MV-4-11 (cell line): ENCODE measurements at places on chromosomes 5 and 9.

- DNase-seq, result no peak
Measured at GRCh38 chr9:119726035-119726434, 356.8 kb upstream of the BRINP1 start.

GRCh38 chr5:122350496-122350895 lies 38.5 kb downstream of the SNCAIP start:
- DNase-seq, result no peak

DNA sequence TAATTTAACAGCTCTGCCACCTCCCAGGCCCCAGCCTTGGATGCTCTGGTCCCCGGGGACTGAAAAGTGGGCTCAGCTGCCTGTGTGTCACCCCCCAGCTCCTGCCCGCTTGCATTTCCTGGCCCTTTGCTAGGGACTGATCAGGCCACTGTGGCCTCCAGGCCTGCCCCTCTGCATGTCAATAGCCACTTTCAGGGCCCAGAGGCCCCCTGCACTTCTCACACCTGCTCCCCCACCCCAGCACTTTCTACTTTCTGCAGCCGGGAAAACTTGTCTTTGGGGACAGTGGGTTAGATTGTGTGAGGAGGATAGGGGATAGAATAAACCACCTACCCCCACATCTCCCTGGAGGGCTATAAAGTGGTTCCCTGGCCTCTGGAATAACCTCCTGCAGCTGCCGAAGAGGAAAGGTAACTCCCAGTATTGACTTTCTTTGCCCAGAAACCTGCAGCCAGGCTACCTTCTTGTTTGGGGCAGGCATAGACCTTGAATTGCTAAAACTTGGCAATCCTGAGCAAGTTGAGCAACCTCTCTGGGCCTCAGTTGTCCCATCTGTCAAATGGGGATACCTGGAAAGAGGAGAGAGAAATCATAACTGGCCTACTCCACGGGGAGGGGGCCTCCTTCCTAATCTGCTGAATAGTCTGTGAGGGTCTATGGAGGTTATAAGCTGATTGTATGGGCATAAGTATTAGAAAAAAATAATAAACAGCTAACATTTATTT lies 7.8 kb downstream of the AIF1L start:
- DNase-seq, result no peak

- DNase-seq, result peak; percentile 47
Measured at GRCh38 chr9:92986176-92987119, 39.1 kb downstream of the FGD3 start.

- DNase-seq, result no peak
Measured at GRCh38 chr9:122071715-122072114, 21.4 kb downstream of the TTLL11 start.

DNA sequence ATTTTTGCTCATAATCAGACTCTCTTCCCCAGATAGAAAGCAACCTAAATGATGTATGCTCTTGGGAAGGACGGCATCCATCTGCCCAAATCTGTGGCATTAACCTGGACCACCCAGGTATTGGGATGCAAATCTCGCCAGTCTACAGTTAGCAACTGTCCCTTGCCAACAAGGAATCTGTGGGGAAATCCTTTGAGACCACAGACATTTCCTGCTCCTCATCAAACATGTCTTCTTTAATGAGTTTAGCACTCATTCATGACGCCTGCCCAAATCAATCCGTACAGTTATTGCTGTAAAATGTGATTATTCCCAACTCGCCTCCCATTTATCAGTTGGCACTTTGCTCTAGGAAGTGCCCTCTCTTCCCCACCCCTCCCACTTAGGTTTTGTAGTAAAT lies 7.8 kb downstream of the ROR2 start:
- DNase-seq, result no peak

GRCh38 chr9:109256336-109256735 lies 64.5 kb downstream of the EPB41L4B start:
- no peak for DNase-seq

DNA sequence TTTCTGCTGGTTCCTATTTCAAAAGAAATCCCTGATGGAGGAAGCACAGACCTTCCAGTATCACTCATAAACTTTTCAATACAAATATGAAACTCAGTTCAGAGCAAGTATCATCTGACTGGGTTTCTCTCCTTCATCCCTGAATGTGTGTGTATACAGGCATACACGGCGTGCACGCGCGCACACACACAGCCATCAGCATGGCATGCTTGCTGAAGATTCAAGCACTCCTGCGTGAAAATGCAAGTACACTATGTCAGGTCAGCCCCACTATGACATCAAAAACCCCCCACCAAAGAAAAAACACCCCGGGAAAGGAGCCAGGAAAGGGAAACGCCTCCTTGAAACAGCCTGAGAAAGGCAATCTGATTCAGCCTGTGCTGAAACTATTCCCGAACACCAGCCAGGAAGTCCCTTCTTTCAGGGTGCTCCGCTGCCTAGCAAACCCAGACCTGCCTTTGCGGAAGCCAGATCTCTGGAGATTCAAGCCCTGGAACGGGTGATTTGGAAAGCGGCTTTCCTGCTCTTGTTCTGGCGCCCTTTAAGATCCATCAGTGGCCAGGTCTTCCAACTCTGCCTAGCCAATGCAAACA lies 831 bp downstream of the KLHL3 start:
- DNase-seq, result no peak

DNA sequence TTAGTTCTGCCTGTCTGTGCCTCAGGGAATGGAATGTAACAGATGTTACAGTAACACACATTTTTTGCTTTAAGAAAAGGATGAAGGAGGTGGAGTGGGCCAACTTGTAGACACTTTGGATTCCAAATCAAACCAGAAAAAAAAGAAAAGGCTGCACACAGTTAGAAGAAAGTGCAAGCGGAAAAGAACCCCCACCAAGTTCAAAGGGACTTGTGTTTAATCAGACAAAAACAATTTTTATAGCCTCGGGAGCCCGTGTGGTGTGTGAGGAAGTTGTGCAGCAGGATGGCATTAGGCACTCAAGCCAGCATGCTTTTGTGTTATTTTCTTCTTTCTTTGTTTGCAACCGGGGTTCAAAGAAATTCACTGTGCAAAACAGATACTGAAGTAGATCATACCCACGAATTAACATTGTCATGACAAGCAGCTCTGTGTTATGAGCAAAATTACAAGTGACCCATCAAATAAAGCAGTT lies 189.5 kb downstream of the SEMA5A start:
- no peak for DNase-seq

GRCh38 chr5:169997798-169998197 lies 17.5 kb upstream of the INSYN2B start:
- peak; percentile 31 for DNase-seq

DNA sequence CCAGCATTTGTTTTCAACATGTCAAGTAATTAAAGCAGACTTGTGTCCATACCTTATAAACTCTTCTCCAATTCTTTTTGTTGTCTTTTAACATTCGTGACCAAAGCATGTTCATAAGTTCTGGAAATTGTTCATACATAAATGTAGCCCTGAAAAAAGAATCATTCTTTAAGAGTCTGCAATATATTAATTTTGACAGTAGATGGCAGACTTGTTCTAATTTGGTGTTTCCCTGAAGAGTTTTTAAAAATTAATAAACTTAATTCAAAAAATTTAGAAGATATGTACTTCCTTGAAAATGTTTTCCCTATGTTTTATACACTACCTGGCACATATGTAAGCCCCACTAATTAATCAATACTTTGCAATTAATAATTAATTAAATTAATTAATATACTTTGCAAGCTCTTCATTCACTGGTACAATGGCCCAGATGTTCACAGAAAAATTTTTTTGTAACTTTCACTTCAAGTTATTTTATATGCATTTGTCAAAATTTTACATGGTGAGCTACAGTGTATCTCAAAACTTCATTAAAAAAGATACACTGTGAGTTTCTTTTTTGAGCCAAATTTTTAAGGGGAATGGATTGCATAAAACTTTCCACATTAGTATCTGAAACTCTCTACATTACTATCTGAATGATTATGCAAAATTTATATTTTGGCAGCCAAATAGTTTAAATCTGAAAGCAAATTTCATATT lies 42.1 kb downstream of the CLINT1 start:
- peak; percentile 32 for DNase-seq

DNA sequence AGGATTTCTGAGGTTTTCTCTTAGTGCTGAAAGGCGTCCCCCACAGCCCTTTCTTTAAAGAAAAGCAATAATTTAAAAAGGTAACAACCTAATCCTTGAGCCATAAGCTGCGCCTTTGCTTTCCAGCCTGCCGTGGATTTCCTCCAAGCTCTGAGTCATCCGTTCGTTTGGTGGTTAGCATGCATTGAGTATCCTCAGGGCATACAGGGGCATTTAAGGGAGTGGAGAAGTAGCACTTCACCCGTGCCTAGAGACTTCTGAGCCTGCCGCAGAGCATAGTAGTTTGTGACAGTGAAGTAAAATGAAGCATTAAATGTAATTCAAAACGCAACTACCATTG lies 892 bp upstream of the TNC start:
- DNase-seq, result peak; percentile 67

DNA sequence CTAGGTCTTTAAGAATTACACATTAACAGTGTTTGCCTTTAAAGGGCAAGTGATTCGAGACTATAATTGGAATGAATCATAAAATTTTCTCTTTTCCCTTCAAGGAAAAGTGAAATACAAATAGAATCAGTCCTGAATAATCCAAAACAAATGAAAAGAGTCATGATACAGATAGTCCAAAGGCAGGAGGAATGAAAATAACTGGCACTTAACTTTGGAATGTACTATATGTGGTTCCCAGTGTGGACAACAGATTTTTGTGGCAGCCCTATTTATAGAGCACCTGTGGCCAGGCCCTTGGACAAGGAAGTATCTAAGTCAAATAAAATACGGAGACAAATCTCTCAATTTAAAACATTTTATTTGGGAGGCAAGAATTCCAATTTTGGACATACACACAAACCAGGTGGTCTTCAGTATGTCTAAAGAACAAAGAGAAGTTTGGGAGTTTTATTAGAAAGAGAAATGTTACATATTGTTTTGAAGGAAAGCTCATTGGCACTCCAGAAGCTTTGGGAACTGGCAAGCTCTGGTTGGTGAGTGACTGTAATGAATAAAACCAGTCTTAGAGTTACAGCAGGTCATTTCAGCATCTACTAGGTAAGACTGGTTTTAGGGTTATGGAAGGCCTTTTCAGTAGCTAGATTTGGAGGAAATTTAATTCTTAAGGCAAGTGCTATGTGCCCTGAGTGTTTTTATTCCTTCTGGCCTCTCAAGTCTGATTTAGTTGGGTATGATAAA lies 116.0 kb upstream of the PAM start:
- DNase-seq, result no peak

- no peak for DNase-seq
Measured at GRCh38 chr5:88679638-88680037, 203.3 kb downstream of the MEF2C start.

DNA sequence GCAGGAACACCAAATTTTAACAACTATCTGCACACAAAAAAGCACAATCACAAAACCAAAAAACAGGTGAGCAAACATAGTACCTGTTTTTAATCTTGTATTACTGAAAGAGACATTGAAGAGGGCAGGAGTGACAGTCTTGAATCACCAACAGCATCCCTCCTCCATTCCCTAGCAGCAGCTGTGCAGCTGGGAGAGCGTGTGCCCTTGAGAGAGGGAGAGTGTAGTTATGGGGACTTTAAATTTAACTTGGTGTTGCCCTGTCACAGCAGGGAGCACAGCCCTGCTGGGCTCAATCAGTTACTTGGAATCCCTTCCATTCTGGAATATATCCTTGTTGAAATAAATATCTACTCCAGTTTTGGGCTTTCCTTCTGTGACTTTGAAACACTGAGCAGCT lies 1938.7 kb upstream of the NUDT12 start:
- DNase-seq, result no peak

DNA sequence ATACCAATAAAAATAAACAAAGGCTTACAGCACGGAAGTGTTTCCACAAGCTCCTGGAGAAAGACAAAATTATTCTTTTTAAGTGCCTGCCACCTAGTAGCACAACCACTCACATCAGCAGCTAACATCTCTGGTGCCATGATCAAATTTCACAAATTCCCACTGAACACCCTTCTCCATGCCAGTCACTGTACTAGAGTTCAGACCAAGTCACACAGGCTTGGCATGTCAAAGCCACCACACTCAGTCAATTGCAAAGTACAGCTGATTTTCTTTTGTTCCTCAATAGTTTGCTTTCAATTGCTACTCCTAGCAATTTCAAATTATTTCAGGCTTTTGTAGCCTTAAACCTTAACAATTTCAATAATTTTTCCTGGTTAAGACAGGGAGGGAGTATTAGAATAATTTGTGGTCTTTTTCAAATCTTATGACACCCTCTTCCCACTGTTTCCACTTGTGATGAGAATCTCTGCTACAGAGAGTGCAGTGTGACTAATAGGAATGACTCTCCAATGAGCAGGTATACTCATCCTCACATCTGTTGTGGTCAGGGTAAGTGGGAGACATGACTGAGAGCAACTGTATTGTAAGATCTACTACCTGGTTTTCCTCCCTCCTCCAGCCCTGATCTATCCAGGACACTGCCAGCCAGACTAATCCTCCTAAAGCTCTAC lies 46.2 kb downstream of the RNF145 start:
- no peak for DNase-seq

GRCh38 chr5:28473531-28474107 lies 1435.2 kb upstream of the CDH9 start:
- no peak for DNase-seq

GRCh38 chr5:444226-444625 lies 1.2 kb downstream of the EXOC3 start:
- DNase-seq, result peak; percentile 16

- no peak for DNase-seq
Measured at GRCh38 chr9:12748016-12748415, 26.8 kb upstream of the LURAP1L start.

GRCh38 chr9:86347991-86348390 lies 6.2 kb downstream of the TUT7 start:
- peak; percentile 38 for DNase-seq

DNA sequence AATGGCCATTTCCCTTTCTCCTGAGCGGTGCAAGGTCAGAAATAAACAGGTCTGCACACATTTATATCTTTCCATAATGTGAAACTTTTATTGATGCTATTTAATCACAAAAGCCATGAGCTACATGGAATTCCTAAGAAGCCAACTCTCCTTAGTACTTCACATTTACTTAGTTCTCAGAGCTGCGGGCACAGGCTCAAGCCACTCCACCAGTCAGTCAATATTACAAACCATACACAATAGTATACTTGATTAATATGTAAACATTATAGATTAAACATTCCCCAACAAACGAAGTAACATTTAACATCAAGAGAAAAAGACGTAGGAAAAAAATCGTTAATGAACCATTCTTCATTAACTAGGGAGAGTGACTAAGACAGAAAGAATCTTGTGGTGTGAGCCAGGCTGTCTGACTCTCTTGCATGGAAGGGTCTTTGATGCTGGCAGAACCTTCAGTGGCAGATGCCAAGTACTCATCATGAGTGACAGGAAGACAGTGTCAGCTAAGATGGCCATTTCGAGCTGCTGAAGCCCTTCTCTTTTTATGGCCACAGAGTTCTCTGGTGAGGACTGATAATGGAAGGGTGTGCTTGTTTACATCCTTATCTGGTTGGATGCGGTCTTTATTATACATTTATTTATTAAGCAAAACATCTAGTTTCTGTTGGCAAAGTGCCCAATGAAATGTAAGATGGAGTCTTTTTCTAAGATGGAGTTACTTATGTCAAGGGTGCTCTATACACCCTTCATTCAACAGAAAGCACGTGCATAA lies 115.5 kb upstream of the TUT7 start:
- DNase-seq, result no peak
